ENCODE measurements at places on chromosomes 5 and 9. TPM values are rescaled to one million over a fixed set of nuclear protein-coding genes. Genes with fewer than 3 reads are reported as not detected.

PCDHGA12 gene
- 0.39 TPM for total RNA-seq

C9orf50 gene
- 0.10 TPM for total RNA-seq

PHPT1 gene
- total RNA-seq, result 81.2 TPM

IL3 gene
- total RNA-seq, result not detected

CLINT1 gene
- 50.6 TPM for total RNA-seq

ZNF484 gene
- total RNA-seq, result 7.6 TPM

LCN9 gene
- total RNA-seq, result not detected

KIAA0825 gene
- total RNA-seq, result 0.49 TPM

Measured in M059J (cell line).